NCI-H2029 treated with DMSO at 0.1 percent for 48 hours (cell line): ENCODE measurements at places on chromosomes 7 and 10.

DNA sequence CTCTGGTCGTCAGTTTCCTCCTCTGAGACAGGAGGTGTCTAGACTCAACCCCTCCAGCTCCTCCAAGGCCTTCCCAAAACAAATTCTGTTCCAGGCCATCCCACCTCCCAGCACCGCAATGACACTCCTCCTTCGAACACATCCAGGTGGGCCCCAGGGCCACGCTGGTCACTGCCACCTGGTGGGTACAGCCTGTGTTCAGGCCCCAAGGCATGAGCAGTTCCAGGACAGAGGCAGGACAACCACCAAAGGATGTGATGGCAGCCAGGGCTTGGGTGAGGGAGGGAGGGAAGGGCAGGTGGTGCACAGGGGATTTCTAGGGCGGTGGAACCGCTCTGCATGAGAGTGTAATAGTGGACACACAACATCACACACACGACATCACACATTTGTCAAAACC lies 76.5 kb downstream of the PRKAG2 start:
- DNase-seq, result no peak

DNA sequence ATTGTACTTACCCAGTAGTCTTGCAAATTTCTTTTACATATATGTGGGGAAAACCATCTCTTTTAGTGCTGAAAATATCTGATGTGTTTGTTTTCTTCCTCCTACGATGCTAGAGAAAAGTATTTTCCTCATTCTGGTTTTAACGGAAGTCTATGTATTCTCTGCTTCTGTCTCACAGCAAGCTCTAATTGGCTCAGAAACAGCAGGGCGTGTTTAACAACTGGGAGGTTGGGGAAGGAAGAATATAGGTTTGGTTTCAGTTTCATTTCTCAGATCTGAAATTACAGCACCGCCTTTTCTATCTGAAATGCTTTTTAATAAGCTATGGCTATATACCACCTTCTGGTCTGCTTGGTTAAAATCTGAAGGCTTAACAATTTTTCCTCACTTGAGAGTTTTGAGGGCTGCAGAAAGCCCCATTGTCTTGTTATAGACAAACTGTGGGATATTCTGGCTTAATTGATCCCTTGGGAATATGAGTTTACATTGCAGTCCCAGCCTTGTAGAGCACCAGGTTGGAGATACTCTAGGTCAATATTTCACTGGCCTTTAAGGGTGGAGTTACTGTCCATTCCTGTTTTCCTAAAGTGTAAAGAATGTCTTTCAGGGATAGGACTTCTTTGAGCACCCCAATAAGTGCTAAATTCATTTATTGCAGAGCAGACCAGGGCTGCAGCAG lies at the start of gene SAMD9:
Gene SAMD9, minus strand, starts transcription at position 128 of the 679 bp plus-strand sequence. CDS start 11,882 bp downstream, outside the sequence.
- peak; percentile 84 for DNase-seq

DNA sequence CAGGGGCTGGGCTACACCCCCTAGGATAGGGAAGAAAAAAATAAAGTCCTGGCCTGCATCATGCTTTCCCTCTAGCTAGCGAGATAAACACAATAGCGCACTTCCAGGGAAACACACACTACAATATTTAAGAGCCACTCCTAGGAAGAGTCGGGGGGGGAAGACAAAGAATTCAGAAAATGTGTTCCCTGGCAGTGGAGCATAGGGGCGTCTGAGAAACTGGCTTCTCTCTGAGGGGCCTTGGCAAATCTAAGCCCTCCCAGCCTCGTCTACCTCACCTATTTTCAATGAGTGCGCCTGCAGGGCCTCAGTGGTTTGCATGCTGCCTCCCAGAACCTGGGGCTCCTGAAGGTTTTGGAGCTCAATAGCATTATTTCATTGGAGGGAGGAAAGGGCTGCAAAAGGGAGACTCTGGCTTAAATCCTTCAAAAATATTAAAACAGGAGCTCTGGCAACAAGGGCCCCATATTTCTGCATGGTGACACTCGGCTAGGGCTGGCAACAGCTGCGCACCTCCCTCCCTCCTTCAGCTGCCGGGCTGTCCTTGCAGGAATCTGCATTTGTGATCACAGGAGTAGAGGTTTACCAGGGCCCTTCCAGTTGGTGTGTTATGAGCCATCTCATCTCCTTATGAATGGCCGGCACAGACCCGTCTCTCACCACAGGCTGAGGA lies 10.8 kb downstream of the ANXA11 start:
- DNase-seq, result no peak

GRCh38 chr7:30563326-30563942 lies 31.2 kb upstream of the GARS1 start:
- no peak for DNase-seq

GRCh38 chr7:30430276-30430675 lies 48.3 kb downstream of the NOD1 start:
- DNase-seq, result peak; percentile 97

DNA sequence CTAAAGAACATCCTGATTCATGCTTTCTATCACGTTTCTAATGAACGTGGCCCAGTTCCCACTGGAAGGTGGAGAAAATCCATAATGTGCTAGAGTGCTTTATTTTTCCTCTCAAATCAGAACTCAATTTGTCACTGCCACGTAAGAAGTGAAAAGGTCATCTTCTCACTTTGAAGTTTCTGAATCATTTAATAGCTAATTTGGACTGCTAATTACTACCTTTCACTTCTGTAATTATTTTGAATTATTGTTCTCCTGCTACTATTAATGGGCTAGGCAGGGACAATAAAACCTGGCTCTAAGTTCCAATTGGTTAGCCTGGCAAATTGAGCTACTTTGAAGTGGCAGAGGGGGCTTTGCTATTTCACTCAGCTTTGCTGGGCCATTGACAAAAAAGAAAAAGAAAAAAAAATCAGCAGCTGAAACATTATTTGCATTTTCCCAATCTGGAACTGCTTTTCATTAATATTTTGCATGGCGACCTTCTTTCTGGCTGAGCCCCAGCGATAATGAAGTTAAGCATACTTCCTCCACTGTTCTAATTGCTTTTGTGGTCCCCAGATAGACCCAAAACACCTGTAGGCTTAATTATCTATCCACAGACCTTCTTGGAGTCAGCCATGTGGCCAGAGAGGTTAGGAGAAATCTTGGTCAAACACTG lies 264.2 kb downstream of the SEC23IP start:
- DNase-seq, result no peak

DNA sequence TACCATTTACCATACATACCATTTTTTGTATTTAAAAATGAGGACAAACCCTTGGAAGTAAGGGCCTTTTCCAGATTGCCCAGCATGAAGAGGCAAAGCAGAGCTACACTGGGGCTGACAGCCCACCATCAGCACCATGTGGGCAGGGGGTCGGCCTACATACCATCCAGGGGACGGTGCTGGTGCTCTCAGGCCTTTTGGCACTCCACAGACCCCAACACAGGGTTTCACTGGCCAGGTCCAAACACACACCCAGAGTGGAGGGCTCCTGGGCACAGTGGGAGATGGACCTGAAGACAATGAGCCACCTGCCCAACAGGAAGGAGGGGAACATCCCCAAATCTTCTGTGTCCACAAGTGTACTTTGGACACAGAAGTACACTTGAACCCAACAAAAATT lies 69.2 kb upstream of the CAMK2B start:
- no peak for DNase-seq

DNA sequence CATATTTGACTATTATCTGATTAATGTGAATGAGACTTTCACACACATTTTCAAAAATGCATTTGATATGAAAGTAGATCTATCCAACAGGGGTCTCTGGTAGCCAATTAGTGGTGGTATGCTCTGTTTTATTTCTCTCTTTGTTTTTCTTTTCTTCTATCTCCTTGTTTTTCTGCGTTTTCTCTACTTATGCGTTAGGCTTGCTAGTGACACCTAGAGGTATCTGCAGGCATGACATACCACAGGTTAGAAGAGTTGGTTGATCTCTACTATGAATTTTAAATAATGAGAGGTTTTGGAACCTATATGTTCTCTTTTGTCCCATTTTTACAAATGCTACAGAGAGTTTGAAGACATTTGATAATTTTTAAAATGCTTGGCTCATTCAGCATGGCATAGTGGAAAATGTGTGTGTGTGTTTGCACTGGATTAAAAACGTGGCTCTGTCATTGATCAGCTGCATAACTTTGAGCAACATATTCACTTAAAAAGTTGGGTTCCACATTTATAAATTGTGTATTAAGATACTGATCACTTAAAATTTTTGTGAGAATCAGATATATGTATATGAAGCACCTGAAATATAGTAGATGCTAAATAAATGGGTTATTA lies 28.1 kb upstream of the PLXDC2 start:
- DNase-seq, result no peak

GRCh38 chr10:124741281-124741921 lies 2.8 kb downstream of the FAM53B start:
- DNase-seq, result peak; percentile 49

DNA sequence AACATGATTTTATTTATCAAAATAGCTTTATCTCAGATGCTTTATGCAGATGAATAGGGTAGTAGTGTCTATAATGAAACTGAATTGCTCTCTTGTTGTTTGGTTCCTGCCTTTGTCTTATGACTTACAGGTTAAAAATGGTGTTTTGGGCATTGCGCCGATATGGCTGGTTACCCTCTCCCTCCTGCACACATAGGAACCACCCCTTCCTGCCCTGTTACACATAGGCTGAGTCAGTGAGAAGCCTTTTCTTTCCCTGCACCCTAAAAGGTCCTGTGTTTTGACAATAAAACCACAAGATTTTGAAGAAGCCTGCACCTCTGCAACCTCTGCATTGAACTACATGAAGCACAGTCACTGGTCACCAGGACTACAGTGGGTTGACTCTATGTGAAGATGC lies 655.8 kb upstream of the ANKRD30A start:
- DNase-seq, result no peak

- no peak for DNase-seq
These were observed 4.4 kb upstream of the NUP205 start for GRCh38 chr7:135553346-135553745.

DNA sequence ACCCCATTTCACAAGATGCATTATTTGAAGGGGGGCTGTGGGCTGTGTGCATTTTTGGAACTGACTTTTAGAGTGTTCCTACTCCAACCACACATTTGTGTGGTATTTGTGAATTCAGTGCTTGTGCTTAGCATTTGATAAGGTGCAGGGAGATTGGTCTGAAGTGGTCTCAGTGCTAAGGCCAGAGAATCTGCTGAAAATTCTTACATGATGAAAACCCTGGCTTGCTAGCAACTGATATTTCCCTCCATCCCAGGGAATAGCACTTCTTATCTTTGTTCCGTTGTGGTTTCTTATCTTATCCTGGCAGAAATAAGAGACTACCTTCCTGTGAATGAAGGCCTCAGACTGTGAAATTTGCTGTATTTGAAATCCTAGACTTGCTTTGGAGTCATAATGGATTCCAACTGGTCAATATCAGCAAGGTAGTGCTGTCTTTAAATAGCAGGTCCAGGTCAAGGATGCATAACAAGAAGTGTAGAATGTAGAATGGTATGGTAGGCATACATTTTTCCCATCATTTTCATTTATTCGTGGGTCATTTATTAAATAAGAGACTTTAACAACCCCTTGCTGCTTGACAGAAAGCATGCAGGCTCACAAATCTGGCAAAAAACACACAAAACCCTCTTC lies 986.9 kb downstream of the REEP3 start:
- no peak for DNase-seq

GRCh38 chr10:96618653-96619052 lies 31.8 kb upstream of the TM9SF3 start:
- DNase-seq, result no peak

- no peak for DNase-seq
These were observed 82.2 kb downstream of the SVOPL start for GRCh38 chr7:138618933-138619332.

GRCh38 chr10:558891-559766 lies 130.3 kb downstream of the DIP2C start:
- no peak for DNase-seq

DNA sequence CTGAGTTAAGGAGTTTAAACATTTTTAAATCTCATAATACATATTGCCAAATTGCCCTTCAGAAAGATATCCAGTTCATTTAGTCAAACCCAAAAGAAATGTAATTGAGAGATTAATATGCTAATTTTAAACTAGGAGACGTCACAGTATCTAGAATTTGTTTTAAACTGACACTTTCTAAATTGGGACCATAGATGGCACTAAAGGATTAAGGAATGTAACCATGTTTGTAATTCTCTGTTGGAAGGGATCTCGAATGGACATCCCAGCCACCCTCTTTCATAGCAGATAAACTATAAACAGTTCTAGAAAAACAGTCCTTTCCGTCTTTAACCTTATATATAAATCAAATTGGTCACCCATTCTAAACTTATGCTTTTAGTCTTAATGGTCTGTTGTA lies 30.0 kb upstream of the SAMD9L start:
- peak; percentile 37 for DNase-seq

GRCh38 chr7:108016841-108017775 lies 14.1 kb upstream of the LAMB1 start:
- no peak for DNase-seq

DNA sequence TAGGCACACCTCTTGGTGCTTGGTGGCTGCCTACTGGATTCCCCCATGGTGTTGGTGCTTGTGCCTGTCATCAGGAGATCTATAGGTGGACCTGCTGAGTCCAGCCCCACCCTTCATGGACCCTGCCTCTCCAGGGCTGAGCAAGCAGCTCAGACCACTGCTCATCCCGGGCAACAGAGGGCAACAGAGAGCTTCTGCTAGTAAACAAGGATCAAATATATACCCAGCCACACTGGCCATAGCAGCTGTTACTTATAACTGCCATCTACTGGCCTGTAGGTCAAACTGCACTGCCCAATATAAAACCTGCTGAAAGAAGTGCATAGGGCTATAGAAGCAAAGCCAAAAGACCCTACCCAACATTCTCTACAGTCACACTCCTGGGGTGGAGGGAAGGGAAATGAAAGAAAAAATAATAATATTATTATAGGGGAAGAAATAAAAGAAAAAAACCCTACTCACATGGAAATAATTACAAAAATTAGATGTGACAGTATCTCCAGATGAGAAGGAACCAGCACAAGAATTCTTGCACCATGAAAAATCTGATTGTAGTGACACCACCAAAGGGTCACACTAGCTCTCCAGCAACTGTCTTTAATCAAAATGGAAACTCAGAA lies 54.9 kb upstream of the ZNF800 start:
- no peak for DNase-seq

DNA sequence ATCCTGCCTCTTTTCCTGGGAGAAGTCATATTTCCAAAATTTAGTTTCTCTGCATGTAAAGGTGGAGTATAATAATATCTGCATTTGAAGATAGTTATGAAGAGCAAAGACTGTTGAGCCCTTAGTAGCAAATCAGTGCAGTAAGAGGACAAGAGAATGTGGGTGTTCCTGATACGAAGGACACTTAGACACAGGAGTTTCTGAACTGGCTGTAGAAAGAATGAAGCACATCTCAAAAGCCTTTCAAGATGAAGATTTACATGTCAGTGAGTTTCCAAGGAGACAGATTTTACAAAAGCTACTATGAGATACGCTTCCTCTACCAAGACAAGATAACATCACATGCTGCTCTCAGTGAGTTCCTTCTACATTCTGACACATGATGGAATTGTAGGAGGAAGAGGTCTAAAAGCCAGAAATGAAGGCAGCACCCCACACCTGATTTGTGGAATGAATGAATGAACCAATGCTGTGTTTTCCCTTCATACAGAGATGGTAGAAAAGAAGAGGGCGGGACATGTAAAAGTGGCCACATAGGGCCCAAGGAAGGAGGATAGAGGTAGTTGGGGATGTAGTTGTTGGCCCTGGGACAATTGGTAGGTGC lies 173.6 kb upstream of the PDE1C start:
- DNase-seq, result no peak
